NCI-H748 treated with DMSO at 0.1 percent for 48 hours (cell line): ENCODE measurements at places on chromosomes 16 and 17.

DNA sequence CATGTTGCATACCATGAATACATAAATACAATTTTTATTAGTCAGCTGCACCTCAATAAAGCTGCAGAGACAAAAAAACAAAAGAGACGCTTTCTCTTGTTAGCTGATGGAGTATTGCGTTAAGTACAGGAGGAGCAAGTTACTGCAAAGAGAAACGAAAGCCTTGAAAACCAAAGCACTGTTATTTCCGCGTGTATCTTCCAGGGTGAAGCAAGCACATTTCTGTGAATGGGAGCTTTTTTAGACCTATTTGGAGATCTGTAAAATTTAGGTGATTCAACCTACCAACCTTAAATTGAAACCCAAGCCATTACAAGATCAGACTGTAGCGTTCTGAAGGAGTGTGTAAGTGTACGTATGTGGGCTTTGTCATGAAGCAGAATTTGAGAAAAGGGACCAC lies 390.4 kb downstream of the SOX9 start:
- no peak for DNase-seq

DNA sequence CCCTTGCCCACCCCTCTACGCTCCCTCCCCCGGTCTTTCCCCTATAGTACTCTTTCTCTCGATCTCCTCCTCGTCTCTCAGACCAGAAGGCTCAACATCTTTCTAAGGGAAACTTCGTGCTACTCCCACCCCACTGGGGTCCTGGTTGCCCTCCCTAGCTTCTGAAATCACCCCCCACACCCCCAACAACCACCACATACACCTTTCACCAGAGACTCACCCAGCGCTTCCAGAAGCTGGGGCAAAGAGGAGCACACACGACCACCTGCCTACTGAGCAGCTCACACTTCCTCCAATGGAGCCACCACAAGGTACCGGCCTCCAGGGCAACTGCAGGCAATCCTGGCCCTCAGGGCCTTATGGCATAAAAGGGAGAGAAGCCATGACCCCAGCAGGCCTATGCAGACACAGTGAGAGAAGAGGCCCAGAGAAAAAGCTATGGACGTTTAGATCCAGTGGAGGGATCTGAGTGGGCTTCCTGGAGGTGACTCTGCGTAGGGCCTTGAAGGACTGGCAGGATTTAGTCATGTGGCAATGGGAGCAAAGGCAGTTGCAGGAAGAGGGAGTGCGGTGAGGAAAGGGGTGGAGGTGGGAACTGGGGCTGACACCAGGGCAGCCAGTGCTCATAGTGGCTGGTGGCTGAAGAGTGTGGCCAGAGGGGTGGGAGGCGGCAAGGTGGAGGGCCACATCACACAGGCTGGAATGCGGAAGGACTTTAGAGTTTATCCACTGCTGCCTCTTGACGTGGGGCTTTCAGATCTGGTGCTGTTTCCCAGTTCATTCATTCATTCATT lies 12.1 kb upstream of the TMEM92 start:
- DNase-seq, result no peak

GRCh38 chr17:58506354-58507080 lies 7.9 kb downstream of the MTMR4 start:
- no peak for DNase-seq

DNA sequence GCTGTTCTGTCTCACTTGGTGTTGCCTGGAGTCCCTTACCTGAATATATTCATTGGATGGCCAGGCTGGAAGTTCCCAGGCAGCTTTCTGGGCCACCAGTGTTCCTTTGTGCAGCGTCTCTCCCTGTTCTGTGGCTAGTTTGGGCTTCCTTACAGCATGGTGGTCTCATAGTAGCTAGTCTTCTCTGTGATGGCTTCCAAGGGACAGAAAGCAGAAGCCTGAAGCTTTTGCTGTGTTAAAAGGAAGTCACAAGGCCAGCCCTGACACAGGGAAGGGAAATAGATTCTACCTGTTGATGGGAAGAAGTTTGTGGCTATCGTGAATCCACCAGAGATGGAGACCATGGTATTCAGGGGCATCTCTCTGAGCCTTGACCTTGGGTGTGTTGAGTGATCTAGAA lies 34.6 kb downstream of the PLCG2 start:
- DNase-seq, result no peak

DNA sequence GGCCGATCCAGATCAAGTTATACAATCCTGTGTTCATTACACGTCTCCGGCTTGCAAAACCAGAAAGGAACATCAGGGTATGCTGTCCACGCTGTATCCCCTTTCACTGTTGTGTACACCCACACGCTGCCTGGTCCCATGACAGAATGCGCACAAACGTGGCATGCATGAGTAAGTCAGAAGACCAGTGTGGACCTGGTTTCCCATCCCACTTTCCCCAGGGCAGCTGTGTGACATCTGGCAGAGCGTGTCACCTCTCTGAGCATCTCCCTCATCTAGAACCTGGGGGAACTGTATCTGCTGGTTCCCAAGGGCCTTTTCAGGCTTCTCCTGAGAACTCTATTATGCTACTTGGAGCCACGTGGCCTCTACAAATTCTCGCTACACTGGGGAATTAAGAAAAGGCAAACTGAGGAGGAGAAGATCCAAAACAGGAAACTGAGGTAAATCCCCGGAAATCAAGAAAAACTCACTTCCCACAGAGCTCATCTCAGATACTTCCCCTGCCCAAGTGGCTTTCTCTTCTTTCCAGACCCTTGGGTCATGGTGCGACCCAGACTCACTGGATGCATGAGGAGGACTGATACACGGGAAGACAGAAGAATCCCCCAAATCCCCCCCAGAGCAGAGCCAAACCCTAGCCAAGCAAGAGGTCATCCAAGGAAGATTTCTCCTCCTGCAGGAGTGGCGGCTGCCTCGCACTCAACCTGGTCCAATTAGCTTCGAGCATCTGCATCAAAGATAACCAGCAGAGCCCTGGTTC lies 139.3 kb downstream of the GAS7 start:
- DNase-seq, result no peak

DNA sequence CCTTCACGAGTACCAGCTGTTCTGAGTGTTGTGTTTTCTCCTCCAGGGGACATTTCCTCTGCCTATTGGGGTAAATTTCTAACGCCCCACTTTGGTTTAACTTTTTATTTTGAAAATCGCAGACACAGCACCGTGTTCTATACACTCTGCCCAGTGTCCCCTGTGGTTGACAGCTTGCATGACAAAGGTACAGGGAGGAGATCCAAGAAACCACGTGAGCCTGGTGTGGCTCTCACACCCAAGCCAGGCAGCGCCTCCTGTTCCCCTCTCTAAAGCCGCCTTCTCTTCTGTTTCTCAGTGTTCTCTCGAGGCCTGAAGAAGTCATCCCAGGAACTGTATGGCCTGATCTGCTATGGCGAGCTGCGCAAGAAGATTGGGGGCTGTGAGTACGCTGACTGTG lies 25.4 kb downstream of the CRAMP1 start:
- no peak for DNase-seq

DNA sequence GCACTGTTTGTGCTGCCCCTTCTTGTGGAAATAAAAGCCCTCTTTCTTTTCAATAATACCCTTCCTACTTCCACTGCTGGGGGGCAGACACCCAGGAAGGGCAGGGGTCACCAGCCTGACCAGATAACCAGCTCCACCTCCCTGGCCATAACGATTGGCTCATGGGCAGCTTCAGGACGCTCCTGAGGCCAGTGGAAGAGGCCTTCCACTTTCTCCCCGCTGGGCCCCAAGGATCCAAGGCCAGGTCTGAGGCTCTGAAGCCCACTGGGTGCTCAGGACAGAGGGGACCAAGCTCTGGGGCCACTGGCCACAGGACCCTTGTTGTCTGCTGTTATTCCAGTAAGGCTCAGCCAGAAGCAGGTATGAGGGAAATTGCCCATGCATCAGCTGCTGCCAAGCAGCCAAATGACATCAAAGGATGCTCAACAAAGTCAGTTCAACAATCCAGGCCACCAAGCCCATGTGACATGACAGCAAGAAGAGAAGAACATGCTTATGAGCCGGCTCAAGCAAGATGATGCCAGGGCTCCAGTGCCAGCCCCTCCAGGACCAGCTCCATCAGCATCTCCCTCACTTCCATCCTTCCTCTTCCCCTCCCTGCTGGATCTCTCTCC lies 238.8 kb downstream of the ZNF423 start:
- no peak for DNase-seq

DNA sequence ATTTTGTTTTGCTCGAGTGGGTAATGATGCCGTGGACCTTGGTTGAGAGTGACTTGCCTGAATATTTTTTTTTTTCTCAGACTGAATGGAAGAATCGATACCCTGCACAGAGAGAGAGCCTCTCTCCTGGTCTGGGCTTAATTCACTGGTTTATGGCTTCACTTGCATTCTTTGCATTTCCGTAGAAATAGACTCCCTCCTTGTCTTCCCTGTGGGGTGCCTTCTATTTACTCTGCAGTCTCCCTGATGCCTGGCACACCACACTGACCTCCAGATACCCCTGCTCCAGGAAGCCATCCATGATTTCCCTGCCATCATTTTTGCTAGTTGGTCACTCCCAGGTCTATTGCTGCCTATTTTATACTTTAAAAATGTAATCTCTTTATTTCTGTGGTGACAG lies 238.0 kb downstream of the SNX29 start:
- DNase-seq, result peak; percentile 24

DNA sequence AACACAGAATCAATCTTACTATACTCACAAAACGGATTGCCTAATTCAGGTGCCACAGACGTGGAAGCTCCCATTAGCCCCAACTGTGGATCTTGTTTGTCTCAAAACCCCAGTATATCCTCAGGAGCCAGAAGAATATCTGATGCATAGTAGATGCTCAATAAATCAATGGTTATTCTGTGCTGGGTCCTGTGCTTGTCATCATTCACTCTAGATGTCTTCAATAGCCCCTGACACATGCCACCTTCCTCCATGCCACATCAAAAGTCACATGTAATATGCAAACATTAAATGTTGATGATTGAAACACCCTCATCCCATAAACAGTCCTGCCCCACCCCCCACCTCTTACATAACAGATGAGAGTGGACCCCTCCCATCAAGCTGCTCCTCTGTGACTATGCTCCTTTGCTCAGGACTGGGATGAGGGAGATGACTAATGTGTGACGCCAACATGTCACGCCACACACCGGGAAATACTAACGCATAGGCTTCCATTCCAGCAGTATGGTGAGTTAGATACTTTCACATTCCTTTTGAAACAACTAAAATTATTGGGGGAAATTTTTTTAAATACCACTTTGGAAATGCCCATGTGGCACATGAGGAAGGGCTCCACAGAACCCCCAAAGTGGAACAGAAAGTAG lies 267.6 kb upstream of the SDK2 start:
- DNase-seq, result no peak

DNA sequence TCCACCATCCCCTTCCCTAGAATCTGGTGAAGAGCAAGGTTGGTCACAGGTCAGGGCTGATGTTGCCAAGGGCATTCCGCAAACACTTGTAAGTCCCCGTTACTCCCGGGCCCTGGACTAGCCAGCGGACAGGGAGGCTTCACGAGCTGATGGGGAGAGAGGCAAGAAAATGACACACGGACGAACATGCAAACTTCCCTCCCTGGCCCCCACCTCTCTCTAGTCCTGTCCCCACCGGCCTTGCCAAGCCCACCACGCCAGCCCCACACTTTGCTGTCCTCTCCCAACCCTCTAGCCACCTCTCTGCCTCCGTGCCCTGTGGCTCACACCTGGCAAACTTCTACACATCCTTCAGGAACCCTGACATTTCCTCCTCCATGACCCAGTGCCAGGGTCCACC lies 54.8 kb downstream of the RPH3AL start:
- DNase-seq, result no peak

- no peak for DNase-seq
Measured at GRCh38 chr17:39194089-39194984, 3.1 kb downstream of the CACNB1 start.

DNA sequence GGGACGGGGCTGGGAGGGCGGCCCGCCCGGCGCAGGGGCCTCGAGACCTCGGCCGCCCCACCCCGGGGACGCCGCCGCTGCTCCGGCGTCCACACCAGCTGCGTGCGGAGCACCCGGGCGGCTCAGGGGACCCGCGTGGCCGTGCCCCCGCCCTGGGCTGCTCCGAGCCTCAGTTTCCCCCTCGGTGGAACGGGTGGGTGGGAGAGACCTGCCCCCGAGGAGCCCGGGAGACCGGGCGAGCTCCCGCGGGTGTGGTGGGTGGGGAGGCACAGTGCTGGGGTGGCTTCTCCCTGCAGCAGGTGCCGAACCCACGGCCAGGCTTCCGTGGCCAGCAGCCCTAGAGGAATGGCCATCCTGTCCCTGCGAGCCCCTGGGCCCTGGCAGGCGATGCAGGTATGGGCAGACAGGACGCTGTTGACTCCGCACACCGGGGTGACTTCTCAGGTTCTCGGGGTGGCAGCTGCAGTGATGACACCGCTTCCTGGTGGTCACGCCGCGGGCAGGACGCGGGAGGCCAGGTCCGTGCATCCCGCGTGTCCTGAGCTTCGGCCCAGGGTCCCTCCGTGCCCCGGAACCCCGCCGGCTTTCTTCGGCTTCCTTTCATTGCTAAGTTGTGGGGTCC lies 677 bp downstream of the DEF8 start:
- DNase-seq, result no peak

DNA sequence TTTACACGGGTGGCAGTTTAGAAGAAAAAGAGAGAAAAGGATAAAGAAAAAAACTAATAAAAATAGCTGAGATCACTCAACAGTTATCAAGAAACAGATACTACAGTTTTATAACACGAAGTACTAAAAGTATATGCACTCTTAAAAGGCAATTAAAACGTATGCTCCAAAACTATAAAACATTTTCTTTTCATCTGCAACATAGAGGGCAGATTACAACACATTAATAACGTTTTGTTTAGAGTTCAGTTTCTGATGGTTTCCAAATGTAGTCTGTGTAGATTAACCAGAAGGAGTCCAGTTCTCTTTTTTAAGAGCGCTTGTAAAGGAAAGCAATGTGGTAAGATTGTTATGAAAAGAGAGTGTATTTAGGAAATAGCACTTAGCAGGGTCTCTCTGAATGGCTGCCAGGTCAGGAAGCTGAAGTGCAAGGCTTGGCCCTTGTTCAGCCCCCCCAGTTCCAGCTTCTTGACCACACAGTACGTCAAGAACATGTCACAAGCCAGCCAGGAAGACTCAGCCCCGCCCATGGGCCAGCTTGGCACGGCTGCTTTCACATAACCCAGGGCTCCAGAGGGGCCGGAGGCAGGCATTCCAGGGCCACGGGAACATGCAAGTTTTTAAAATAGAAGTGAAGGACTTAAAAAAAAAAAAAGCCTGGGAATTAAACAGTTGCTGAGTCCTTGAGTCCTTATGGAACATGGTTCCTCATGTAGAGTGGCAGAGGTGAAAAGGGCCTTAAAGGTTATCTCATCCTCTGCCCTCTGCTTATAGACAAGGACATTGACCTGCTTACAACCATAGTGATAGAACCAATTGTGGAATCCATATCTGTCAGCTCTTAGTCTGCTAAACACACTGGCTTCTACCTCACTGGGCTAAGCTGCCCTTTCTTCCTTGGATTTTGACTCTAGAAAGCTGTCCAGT lies 147.4 kb upstream of the TBX2 start:
- DNase-seq, result no peak

- DNase-seq, result no peak
Measured at GRCh38 chr17:14297161-14297851, 3.6 kb upstream of the HS3ST3B1 start.

GRCh38 chr16:70582280-70582978 lies 58.8 kb downstream of the SF3B3 start:
- DNase-seq, result no peak

- no peak for DNase-seq
Measured at GRCh38 chr17:55883149-55883548, 132.3 kb downstream of the PCTP start.
